ENCODE measurements at places on chromosomes 12 and 14.
A peak's percentile ranks its signal among the peaks of the same experiment; 100 is the strongest.

- DNase-seq = no peak
Measured at GRCh38 chr12:617304-617915, 45.8 kb downstream of the NINJ2 start.

GRCh38 chr12:92796650-92797049 lies 93.9 kb downstream of the PLEKHG7 start:
- peak; percentile 35 for DNase-seq

- peak; percentile 55 for DNase-seq
Measured at GRCh38 chr12:20646239-20646827, 48.8 kb upstream of the SLCO1C1 start.

DNA sequence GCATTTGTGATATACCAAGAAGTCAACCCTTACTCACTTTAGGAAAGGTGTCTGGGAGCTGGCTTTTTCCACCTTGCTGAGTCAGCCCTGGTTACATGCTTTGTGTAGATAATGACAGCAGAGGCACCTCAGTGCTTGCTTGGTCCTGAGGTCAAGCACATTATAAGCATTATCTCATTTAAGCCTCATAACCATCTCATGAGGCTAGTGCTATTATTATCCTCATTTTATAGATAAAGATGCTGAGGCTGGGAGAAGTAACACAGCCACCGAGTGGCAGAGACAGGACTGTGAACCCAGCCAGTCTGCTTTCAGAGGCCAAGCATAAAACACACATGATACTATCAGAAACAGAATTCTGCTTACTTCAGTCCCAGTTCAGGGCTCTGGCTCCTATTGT lies 29.4 kb downstream of the MAX start:
- no peak for DNase-seq

DNA sequence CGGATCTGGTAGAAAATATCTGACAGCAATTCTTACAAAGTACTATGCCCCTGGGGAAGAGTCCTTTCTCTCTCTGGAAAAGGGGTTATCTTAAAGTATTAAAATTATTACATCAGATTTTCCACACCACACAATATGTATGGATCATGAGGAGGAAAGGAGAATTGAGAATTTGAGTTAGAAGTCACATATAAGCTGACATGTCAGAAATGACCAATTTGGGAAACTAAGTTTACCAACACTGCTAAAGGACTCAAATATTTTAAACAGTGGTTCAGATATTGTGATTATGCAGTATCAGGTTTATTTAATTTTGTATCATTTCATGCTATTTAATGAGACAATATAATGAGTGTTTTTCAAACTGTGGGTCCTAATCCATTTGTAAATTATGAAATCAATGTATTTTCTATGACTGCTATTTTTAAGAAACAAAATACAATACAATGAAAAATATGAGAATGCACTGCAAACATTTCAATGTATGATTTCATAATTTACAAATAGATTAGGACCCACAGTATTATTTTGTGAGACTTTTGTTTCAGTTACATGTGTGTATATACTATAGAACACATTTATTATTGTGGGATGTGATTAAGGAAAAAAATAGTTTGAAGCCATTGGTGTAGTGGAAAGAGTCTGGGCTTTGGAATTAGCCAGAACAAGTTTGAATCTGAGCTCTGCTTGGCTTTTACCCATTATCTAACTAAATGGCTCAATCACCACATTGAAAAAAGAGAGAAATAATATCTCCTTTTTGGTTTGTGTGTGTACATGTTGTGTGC lies 1.8 kb upstream of the INSM2 start:
- DNase-seq = no peak

- peak; percentile 1 for DNase-seq
Measured at GRCh38 chr14:94816113-94816512, 46.2 kb upstream of the GSC start.

- DNase-seq = peak; percentile 74
Measured at GRCh38 chr12:52506858-52507715, 13.1 kb downstream of the KRT5 start.

- DNase-seq = no peak
Measured at GRCh38 chr14:104085889-104086201, 345 bp downstream of the ASPG start.

DNA sequence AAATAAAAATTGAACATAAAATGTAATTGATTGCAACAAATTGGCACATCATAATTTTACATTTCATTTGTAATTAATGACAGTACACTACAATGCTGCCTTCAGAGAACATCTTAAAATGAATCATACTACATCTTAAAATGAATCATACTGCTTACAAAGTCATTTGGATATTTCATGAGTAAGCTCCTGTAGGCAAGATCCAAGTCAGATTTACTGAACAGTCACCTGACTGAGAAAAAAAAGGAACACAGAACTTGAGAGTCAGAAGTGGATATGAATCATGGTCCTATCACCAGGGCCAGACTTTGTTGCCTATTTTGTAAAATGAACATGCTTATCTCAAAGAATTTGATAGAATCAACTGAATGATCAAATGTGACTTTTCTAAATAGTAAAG lies 32.7 kb upstream of the FBLN5 start:
- peak; percentile 90 for DNase-seq

- DNase-seq = no peak
Measured at GRCh38 chr12:48451372-48451771, 21.0 kb upstream of the ANP32D start.

DNA sequence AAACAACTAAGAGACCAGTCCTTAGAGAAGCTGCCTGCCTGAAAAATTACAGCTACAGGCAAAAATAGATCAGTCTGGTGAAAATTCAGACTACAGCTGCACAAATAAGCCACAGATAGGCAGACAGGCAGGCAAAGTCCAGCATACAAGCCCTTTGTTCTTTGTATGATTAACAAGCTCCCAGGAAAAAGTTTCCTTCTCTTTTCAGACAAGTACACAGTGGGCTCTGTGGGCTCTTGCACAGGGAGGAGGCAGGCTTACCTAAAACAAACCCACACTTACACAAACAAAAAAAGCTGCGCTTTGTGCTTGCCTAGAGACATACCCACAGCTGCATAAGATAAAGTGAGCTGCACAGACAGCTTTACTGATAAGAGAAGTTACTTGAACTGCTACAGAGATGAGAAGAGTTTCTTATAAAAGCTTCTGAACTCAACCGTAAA lies 7.7 kb downstream of the OR6C68 start:
- no peak for DNase-seq

DNA sequence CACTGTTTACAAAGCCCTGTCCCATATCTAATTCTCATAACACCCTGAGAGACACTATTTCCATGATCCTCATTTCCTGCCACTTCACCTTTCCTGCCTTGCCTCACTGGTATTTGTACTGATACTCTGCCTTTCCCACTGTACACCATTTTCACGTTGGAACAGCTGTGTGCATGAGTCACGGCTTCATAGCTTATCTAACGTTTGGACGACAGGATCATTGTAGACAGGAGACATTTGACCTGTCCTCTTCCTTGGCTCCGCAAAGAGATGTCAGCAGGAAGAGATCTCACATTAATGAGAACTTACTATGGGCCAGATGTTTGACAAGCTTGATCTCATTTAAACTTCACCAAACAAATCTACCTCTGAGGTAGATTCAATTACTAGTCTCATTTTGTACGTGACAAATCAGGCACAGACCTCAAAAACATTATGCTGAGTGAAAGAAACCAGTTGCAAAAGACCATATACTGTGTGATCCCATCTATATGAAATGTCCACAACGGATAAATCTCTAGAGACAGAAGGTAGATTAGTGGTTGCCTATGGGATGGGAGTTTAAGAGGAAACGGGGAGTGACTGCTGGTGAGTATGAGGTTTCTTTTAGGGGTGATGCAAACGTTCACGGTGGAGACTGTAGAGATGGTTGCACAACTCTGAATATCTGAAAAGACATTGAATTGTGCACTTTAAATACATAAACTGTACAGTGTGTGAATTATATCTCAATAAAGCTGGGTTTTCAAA lies 71.2 kb downstream of the KCNK13 start:
- no peak for DNase-seq

GRCh38 chr14:92391726-92392125 lies 68.8 kb downstream of the SLC24A4 start:
- DNase-seq = no peak

GRCh38 chr12:76055393-76055792 lies 23.8 kb upstream of the PHLDA1 start:
- DNase-seq = no peak

DNA sequence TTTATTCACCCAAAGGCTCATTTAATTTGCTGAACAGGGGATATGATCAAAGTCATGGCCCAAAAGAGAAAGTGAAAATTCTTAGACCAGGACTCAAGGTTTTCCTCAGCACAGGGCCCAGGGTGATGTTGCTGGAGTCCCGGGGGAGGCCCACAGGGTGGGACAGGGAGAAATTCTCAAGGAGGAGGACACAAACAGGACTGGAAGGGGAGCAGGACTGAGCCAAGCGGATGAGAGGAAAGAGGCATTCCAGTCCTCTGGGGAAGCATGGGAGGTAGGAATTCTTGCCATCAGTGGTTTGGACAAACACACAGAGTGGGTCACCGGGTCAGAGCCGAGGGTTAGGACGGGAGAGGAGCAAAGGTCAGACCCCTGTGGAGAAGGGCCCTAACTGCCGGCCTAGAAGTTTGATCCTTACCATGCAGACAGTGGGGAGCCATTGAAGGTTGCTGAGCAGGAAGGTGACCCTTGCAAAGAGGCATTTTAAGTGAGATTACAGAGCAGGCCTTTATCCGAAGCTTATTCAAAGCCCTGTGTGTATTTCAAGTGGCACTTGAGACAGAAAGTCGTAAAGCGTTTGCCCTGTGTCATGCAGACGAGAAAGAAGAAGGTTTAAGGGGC lies 68.4 kb upstream of the PTGR2 start:
- peak; percentile 25 for DNase-seq

DNA sequence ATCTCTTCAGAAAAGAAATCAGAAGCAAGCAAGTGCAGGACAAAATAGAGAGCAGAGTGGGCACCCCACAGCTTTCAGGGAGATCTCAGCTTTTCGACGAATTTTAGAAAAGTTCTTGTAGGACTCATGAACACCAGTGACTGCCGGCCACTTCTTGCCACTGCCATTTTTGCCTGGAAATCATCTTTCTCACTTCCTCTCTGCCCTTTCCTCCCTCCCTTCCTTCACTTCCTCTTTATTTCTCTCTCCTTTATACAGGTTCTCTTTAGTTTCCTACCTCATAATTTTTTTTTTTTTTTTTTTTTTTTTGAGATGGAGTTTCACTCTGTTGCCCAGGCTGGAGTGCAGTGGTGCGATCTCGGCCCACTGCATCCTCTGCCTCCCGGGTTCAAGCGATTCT lies 185.6 kb downstream of the APAF1 start:
- no peak for DNase-seq

- DNase-seq = no peak
Measured at GRCh38 chr14:53510281-53510912, 357.3 kb upstream of the DDHD1 start.

DNA sequence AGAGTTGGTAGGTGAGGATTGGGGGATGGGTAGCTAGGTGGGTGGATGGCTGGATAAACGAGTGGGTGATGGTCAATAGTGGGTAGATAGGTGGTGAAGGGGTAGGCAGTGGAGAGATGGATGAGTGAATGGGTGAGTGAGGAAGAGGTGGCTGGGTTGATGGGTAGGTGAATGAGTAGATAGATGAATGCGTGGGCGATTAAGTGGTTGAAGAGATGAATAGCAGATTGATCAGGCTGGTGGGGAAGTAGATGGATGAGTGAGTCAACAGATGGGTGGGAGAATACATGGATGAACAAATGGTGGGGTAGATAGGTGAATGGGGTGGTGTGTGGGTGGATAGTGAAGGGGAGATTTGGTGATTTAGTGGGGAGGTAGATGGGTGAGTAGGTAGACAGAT lies 51.1 kb downstream of the SYNE3 start:
- DNase-seq = no peak

GRCh38 chr12:116294454-116295165 lies 17.1 kb upstream of the MED13L start:
- no peak for DNase-seq

GRCh38 chr12:118500299-118500698 lies 123.9 kb downstream of the SUDS3 start:
- DNase-seq = no peak

DNA sequence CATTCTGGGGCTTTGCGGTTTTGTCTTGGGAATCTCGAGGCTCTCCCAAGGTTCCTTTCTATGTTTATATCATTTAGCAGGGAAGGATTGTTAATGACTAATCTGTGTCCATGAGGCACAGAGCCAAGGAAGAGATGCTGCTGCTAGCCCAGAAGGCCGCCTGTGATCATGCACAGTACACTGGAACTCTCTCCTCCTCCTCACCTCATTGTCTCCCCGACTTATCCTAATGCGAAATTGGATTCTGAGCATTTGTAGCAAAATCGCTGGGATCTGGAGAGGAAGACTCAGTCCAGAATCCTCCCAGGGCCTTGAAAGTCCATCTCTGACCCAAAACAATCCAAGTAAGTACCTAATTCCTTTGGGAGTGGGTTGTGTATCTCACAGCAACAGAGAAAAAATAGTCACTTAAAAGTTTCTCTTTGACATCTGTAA lies at the start of gene NR1H4:
Gene NR1H4 (plus strand): TSS at position 151 of the 435 bp plus-strand sequence. CDS start 19,458 bp downstream, outside the sequence.
- DNase-seq = peak; percentile 76

GRCh38 chr12:6538420-6539313 lies 4.3 kb downstream of the GAPDH start:
- DNase-seq = peak; percentile 63

DNA sequence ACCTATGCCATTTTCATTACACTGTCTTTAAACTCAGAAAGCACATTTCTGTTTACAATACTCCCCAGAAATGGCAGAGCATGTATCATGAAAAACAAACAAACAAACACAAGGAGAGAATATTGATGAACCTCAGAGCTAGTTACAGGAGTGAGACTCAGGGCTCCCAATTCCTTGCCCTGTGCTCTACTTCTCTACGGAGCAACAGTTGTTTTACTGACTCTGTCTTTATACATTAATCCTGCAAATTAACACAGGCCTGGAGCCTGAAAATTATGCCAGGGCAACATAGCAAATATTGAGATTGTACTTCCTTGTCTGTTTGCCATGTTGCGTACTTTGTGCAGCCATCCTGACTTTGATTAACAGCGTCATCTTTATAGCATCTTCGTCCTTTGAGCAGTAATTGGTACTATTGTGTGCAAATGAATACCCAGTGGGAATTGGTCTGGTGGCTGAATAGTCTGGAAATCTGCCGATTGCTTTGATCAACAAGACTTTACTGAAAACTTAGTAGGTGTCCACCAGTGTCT lies 15.2 kb upstream of the AKAP6 start:
- DNase-seq = no peak

DNA sequence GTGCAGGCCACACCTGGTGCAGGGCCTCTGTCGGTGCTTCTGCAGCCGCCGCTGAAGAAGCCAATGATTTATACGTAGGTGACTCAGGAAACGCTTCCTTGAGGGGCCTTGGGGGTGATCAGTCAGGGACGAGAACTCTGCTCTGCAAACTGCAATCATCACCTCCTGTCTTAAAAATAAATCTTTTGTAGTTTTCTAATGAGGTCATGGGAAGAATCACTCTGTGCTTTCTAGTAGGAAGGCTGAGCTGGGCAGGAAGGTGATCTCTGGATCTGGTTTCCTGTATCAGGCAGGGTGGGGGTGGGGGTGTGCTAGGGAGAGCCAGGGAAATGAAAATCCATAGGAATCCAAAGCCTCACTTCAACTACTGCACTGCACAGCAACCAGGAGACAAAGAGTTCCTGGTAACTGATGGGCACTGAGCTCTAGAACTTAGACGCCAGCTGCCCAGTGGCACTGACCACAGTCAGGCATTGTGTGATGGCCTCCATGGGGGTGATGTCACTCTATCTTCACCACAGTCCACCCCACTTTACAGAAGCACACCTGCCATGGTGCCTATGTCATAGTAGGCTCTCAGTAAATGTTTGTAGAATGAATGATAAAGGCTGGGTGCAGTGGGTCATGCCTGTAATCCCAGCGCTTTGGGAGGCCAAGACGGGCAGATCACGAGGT lies 292.4 kb upstream of the PWP1 start:
- no peak for DNase-seq

- DNase-seq = peak; percentile 99
Measured at GRCh38 chr12:19946550-19946949, 421.8 kb upstream of the PDE3A start.
